Frontal cortex (tissue), 4 donors: ENCODE measurements at places on chromosomes 11 and 22. TPM values are rescaled to one million over a fixed set of nuclear protein-coding genes. Genes with fewer than 3 reads are reported as not detected.

The LINC01488 gene
- not detected for total RNA-seq

The BATF2 gene
- not detected for total RNA-seq

The MYEOV gene
- not detected for total RNA-seq

The NCAPH2 gene
- total RNA-seq: 42.4 TPM

The TMEM184B gene
- total RNA-seq: 6.9 TPM

The OR5A1 gene
- not detected for total RNA-seq

GRCh38 chr11:122155765-122156527, 39.9 kb upstream of the BLID start:
- DNase-seq: no peak

- peak; percentile 32 for DNase-seq
Observed at GRCh38 chr11:19187833-19188258, 13.9 kb downstream of the CSRP3 start.

DNA sequence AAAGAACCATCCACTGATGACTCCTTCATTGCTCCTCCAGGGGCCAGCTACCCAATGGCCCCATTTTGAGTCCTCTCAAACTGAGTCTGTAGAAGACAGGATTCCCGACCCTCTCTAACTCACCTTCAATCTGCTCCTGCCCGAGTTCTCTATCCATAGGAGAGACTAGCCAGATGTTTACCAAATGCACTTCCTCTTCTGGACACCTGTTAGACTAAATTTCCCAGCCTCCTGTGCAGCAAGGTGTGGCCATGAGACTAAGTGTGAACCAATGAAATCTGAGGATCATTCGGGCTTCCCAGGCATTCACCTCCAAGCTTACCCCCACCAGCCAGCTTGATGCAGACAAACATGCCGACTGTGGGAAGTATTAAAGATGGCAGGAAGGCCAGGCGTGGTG, 7.6 kb downstream of the PISD start:
- DNase-seq: no peak

DNA sequence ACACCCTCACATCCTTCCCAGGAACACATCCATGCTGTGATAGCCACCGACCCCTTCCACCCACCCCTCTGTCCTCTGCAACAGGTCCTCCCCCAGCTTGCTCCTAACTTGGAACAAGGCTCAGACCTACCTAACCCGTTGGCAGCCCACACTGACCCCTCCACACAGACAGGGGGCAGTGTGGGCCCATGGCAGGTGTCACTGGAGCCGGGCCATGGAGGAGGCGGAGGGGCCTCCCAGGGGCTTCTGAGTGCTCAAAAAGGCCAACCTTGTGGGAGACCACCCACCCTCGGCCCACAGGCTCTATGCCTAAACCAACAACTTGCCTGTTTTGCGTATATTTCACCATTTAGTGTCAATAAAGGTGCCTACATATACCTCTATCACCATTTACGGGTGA, 57.0 kb downstream of the CERK start:
- no peak for DNase-seq

GRCh38 chr11:74453373-74453975, 13.9 kb downstream of the KCNE3 start:
- no peak for DNase-seq

DNA sequence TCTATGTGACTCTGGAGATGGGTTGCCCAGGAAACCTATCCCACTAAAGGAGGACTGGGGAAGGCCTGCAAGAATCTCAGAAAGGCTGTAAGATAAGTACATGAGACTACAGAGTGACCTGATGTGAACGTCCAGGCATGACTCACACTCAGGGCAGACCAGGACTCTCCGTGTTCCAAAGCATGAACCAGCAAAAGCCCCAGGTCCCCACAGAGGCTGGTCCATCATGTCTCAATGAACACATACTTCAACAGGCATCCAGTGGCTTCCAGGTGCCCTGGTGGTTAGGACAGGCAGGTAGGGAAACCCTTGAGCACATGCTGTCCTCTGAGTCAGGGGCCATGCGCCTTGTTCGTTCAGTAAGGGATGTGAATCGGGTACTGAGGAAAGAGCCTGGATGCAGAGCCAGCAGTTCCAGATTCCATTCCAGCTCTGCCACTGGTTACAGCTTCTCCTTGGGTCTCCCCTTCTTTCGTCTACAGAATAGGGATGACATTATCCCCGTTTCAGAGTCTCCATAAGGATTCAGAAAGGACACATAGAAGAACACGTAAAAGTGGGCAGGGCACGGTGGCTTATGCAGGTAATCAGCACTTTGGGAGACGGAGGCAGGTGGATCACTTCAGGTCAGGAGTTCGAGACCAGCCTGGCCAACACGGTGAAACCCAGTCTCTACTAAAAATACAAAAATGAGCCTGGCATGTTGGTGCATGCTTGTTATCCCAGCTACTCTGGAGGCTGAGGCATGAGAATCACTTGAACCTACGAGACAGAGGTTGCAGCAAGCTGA, 129.0 kb upstream of the TEAD1 start:
- no peak for DNase-seq

- DNase-seq: no peak
Observed at GRCh38 chr11:116420770-116421528, 351.8 kb downstream of the BUD13 start.
